Stimulated activated CD4-positive, alpha-beta T cell treated with anti-CD3 and anti-CD28 coated beads, Interleukin-4, amount 100 ng/mL, for 1 hour (primary cell): ENCODE measurements at places on chromosomes 3 and 15.
A peak's percentile ranks its signal among the peaks of the same experiment; 100 is the strongest.

DNA sequence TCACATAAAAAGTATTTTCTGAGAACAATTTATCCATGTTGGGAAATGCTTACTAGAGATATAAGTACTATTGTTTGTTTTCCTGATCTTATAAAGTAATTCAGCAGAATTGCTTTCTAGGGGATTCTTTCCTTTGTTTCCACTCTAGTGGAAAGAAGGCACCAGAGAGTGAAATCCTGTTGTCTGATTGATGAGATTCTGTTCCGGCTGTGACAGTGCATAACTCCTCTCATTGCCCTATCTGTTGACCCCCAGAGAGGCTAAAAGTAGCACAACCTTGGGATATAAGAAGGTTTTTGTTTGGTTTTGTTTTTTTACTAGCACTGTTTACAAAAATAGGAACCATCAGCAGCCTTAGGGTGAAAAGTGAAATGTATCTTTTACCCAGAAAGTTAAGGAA, 114.1 kb downstream of the ALCAM start:
- DNase-seq = no peak

DNA sequence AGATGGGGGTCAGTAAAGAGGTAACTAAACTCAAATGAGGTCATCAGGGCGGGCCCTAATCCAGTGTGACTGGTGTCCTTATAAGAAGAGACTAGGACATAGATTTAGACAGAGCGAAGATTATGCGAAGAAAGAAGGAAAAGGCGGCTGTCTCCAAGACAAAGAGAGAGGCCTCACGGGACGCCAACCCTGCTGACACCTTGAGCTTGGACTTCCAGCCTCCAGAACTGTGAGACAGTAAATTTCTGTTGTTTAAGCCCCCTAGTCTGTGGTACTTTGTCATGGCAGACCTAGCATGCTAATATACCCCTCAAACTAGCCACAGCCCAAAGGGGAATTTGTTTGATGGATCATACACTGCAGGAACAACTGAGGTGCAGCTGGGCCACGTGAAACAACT, 183.0 kb downstream of the ABHD5 start:
- no peak for DNase-seq

GRCh38 chr15:78739996-78740903, 71.0 kb downstream of the ADAMTS7 start:
- DNase-seq = peak; percentile 65

- no peak for DNase-seq
Observed at GRCh38 chr15:60297047-60297446, 100.7 kb downstream of the ANXA2 start.

GRCh38 chr3:72274493-72275330, 489.8 kb upstream of the PROK2 start:
- no peak for DNase-seq

DNA sequence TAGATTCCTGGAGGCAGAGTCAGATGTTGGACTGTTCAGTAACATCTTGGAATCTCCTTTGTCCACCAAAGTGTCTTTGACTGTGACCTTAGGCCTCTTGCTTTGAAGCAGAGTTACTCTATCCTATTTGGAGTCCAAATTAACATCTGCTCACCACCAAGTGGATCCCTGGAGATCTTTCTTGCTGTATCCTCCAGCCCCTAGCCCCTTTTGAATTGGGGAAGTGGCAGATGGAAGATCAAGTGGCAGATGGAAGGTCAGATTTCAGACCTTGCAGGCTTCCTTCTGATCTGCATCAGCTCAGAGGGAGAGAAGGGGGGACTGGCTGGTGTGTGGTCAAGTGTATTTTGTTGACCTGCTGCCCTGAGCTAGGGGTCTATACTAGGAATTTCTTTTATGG, 125.0 kb upstream of the ROPN1 start:
- no peak for DNase-seq

- no peak for DNase-seq
Observed at GRCh38 chr3:71041371-71041770, 542.2 kb downstream of the FOXP1 start.

DNA sequence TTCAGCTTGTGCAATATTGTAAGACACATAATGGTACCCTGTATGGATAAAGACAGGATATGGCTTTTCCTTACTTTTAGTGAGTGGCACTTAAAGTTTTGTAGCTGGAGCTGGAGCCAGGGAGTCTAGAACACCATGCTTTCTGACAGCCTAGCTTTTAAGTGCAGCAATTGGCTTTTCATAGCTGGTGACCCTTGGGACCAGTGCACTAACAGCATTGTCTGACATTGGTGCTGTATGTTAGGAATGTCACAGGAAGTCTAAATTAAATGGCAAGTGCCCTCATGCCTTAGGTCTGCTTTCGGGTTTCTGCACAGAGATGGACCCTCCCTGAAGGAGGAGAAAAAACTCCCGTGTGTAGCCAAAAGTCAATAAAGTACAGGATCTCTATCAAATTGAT, 628.2 kb downstream of the NR2F2 start:
- DNase-seq = no peak

GRCh38 chr15:101006931-101007691, 88.0 kb downstream of the LRRK1 start:
- DNase-seq = peak; percentile 71

DNA sequence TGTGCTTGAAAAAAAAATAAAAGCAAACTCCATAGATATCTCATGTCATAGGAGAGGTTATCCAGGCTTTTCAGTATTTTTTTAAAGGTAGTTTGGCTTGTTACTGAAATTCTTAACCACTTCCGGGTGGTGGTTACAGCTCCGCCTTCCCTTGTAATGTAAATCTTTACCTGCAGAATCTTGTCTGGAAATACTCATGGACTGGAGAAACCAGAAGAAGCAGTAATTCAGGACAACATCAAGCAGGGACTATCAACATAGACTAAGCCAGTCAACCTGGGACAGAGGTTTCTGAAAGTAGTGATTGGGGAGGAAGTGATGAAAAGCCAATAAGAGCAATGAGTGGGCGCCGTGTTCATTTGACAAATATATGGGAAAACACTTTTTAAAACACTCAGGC, 78.9 kb upstream of the SKOR1 start:
- no peak for DNase-seq

DNA sequence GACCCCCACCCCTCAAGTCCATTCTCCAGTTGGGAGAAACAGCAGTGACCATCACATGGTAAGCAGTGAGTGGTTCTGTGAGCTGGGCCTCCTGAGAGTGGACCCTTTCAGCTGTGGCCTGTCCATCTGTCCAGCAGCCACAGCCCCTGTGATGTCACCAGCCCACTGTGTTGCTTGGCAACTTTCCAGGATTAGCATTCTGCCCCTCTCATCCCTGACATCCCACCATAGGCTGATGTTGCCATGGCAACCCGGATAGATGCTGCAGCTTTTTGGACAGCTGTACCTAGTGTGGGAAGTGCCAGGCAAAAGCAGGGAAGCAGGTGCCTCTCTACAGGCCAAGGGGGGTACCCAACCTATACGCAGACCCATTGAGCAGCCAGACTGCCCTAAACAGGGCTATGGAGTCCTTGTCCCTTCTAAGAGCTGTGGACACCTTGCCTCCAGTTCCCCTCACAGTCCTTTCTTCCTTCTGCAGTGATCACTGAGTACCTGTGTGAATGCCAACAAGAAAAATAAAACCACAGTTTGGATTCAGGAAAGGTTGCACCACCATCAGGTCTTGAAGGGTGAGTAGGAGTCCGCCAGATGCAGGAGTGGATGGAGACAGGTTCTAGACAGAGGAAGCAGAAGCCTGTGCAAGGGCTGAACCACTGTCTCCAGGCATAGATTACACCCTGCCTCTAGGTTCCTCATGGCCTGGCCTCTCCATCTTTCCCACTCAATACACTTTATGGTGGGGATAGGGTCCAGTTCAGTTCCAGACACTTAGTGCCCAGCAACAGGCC, at the start of gene DNAH1:
TSS of gene DNAH1 (plus strand) at position 343 of the 788 bp plus-strand sequence. CDS start 6,124 bp downstream, outside the sequence.
- no peak for DNase-seq

- peak; percentile 33 for DNase-seq
Observed at GRCh38 chr15:52440414-52440813, 88.3 kb downstream of the MYO5A start.

GRCh38 chr3:50147861-50148260, 7.3 kb upstream of the SEMA3F start:
- no peak for DNase-seq

GRCh38 chr3:43766672-43767465, 76.1 kb downstream of the ABHD5 start:
- DNase-seq = no peak

DNA sequence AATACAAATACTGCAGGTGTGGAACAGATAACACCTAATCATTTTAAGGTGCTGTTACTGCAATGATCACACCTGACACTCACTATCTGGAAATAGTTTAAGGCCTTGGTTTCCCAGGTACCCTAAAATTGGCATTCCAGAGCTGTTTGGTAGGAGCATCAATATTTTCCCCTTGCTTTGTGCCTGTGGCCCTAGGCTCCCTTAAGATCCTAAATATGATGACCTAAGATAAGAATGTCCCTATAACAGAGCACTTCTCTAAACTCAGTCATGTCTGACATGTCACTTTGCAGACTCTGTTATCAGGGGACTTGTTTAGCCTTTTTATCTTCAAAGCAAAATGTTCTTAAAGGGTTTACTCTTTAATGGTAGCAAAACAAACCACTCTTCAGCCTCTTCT, 115.9 kb upstream of the STRIT1 start:
- DNase-seq = no peak

- no peak for DNase-seq
Observed at GRCh38 chr3:175020101-175020500, 161.0 kb downstream of the NAALADL2 start.

DNA sequence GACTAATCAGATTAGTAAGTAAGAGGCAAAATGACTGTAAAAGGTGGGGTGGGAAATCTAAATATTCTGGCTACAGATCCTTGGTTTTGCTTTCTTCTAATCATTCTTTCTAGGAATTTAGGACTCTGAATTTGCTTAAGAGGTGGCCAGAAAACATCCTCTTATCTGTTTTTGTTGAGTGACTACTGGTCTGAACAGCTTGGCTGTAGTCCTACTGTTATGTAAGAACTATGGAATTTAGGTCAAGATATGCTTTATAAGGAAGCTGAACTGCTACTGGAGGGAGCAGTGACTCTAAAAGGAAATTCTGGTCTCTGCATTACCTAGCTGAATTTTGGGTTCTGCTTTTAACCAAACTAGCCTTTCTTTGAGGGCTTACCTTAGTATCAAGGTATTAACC, 33.5 kb upstream of the CSPG5 start:
- DNase-seq = no peak

DNA sequence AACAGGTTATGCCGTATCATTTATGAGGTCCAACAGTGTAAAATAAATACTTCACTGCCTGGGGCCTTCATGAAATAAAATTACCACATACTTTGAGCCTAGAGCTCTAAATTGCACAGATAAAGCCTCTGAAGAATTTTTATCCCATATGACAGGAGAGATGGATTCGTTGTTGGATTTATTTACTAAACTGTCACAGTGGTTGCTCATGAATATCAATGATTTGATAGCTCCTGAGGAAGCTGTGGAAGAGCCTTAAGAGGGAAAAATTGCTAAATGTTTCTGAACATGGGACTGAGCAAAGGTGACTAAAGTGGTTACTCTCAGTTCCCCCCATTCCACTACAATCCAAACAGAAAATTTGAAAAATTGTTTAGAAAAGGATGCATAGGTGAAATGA, 558.9 kb upstream of the IL12A start:
- DNase-seq = no peak

GRCh38 chr3:79551997-79552396, 215.8 kb downstream of the ROBO1 start:
- DNase-seq = no peak

- no peak for DNase-seq
Observed at GRCh38 chr15:100725121-100726069, 123.0 kb downstream of the ASB7 start.

GRCh38 chr3:148331081-148331846, 366.4 kb upstream of the AGTR1 start:
- no peak for DNase-seq
